ENCODE measurements at places on chromosomes 11 and 22.

DNA sequence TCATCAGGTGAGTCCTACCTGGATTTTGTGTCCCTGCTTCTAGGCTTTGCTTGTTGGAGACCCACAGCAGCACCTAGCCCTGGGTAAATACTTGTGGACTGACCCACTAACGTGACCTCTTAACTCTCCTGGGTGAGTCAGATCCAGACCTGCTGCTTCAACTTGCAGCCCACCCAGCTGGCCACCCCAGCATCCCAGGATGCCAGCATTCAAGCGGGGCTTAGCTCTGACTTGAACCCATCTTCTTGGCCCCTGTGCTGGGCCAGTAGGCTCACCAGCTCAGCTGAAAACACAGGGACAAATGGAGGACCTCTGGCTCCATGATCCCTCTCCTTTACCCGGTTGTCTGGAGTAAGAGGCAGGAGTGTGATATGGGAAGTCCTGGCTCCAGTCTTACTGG is 33.5 kb downstream of the PARVG start:
- no peak for DNase-seq

DNA sequence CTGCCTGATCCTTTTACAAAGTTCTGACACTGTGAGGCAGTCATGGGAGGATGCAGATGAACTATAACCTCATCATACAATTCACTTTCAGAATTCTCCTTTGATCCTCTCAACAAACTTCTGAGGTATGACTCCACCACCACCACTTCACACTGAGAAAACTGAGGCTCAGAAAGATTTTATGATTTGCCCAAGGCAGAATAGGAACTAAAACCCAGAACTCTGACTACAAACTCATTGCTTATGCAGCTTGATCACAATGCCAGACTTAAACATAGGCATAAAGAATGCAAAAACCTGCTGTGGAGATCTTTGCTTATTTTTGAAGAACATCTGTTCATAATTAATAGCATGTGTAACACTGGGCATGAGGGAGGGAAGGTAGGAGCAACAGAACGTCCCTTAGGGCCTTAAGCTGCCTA is 20.4 kb downstream of the FAM168A start:
- no peak for DNase-seq

DNA sequence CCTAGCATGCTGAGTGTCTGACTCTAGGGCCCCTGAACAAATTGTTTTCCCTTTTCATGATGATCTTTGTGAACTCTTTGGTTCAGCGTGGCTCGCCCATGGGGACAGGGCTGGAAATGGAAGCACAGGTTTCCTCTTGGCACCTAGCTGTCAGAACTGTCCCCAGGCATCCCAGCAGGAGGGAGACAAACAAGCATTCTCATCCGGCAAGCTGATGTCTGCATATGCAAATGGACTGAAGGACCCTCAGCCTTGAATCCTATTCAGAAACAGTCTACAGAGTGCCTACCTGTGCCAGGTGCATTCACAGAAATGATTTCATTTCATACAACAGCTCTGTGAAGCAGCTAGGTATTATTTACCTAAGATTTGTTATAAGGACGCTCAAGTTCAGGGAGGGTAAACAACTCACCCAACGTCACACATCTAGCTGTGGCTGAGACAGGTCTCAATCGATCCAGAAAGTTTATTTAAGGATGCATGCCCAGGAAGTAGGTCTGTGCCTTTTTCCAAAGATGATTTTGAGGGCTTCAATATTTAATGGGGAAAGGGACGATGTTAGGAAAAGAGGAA is 176.4 kb downstream of the KIRREL3 start:
- DNase-seq: no peak

DNA sequence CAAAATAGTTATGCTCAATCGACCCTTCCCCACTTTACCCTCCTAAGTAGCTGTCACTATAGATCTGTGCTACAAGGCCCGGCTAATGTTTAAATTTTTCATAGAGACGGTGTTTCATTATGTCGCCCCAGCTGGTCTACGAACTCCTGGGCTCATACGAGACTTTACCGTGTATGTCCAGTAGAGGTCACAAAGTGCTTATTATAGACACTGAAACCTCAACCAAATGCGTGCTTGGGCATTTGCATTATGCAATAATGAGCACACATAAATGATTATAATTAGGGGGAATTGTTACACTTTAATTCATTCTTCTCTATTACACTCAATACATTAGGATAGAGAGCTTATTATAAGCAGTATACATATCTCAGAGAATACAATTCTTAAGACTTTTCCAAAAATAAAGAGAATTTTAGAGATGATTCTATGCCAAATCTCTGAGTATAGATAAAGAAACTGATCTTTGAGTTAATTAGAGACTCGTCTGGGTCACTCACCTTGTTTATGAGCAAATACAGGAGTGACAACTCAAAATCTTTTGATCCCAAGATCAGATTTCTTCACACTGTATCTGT is 12.5 kb upstream of the MRPL16 start:
- DNase-seq: peak; percentile 16

GRCh38 chr22:25193548-25193947 is 6.1 kb upstream of the CRYBB3 start:
- DNase-seq: no peak

DNA sequence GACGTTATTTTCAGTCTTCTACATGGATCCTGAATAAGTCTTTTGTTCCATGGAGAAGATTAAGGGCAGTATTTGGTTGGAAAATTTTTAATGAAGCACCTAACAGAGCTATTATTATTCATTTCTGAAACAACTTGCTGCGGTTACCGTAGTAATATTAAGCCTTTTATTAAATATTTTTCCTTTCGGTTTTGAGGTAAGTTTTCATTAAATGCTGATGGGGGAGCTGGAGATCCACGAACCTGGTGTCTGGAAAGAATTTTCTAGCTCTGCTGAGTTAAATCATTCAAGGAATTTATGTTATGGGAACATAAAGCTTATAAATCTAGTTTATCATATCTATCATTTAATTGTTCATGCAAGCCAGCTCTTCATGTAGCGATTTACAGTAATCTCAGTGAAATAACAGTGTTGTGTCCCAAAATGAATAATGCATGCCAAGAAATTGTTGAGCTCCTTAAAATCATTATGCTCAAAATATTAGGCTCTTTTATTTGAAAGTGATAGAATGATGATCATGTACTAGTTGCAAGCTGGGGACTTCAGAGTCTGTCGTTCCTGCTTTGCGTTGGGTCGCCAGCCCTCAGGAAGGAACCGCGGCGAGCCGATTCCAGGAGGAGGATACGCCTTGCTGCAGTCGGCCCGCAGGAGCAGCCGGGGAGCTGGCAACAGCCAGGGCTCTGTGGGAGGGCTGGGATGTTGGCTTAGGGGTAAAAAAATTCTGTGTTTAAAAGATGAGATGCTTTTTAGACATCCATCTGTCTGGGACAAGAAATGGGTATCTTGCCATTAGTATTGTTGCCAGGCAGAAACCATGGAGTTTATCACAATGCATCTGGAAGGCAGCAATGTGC is 83.1 kb downstream of the TBC1D22A start:
- DNase-seq: peak; percentile 53

GRCh38 chr11:119438599-119438998 is 15.6 kb upstream of the THY1 start:
- DNase-seq: no peak
